Right renal cortex interstitium (tissue), 3 donors: ENCODE measurements at places on chromosomes 4 and X.

DNA sequence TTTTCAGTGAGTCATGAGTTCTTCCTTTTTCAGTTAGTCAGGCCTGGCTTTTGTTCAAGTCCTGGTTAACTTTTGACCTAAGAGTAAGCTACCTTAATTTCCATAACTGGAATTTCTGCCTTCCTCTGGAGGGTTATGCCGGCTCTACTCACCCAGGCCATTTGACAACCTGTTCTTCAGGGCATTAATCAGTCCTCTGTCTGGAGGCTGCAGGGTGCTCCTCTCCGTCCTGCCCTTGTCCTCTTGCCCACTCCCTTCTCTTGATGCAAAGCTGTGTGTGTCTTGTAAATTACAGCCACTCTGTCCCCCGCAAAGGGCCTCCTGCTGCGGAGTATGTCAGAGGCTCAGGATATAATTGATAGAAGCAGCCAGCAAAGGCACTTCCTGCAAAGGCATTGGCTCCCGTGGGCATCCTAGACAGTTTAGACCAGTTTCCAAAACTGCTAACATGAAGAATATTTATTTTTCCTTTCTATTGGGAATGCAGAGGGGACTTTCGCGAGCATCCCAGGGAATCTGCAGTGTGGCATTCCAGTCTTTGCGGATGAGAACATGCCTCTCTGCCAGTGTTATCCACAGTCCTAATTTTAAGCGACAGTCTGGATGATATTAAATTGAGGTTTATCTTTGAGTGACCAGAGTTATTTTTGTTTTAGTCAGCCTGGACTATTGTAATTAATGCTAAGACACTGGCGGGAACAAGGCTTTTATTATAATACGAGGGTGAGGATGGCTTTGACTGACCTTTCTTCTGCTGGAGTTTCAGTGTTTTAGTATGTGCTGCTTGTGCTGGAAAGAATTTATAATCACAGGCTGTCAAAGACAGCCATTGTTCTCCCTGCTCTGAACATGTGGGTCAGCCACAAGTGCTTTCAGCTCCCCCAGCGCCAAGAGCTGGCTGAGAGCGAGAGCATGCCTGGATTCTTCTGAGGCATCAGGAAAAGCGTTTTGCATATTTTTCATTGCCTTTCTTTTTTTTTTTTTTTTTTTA lies 74.2 kb downstream of the LIMCH1 start:
- no peak for DNase-seq

- DNase-seq = no peak
Measured at GRCh38 chr4:79022529-79022928, 83.3 kb upstream of the PAQR3 start.

DNA sequence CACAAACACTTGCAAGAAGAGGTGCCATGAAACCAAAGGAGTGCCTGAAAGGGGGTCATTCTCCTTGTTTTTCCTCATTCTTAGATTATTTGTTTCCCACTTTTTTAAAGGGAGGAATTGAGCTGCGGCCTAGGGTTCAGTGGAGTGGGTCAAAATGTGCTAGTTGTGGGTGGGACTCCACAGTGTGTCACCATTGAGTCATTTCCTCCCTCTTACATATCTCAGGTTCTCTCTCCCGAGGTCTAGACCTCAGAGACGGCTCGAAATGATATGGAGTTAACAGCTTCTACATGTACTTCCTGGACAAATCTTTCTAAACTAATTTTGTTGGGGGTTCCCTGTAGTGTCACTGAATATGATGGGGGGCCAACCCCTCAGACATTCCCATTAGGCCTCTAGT lies 328.4 kb upstream of the SPANXN1 start:
- no peak for DNase-seq

GRCh38 chrX:17833954-17834353 lies 27.1 kb downstream of the RAI2 start:
- DNase-seq = no peak

DNA sequence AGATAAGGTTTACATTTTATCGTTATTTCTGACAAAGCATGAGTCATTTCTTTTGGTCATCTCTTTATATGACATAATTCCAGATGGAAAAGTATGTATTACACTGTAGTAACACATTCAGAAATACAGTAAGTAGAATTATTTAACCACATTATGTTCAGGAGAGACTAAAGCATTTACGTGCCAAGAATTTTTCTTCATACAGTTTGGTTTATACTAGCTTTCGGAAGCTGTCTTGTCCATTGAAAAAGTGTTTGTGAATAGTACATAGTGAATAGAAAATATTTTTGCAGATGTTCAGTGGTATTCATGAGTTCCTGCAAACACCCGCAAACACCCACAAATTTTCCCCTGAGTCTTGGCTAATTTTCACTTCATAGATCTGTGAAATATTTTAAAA lies 1033.0 kb upstream of the INTU start:
- DNase-seq = no peak

GRCh38 chrX:40912576-40912975 lies 172.7 kb upstream of the USP9X start:
- DNase-seq = no peak

- no peak for DNase-seq
Measured at GRCh38 chr4:11904117-11904535, 475.4 kb upstream of the HS3ST1 start.

DNA sequence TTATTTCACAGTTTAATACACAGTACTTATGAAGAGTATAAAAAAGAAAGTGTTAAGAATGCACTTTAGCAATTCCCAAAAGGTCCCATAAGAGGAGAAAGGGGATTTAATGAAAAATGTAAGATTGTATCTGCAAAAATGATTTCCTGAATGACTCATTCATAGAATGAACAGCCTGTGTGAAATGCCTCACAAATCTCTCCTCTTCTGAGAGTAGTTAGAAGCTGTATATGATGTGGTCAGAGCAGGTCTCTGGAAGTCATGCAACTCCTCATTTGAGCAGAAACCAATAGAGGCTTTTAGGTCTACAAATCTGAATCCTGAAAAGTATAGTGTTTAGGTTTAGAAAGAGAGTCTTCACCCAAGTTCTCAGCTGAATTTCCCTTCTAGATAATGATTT lies 381.3 kb upstream of the INTU start:
- no peak for DNase-seq

GRCh38 chr4:52846502-52846901 lies 15.6 kb upstream of the RASL11B start:
- no peak for DNase-seq

DNA sequence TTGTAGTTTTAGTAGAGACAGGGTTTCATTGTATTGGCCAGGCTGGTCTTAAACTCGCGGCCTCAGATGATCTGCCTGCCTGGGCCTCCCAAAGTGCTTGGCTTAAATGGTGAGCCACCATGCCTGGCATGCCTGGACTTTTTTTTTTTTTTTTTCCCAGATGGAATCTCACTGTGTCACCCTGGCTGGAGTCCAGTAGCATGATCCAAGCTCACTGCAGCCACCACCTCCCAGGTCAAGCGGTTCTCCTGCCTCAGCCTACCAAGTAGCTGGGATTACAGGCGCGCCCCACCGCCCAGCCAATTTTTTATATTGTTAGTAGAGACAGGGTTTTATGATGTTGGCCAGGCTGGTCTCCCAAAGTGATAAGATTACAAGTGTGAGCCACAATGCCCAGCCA lies 8.4 kb downstream of the UBE2K start:
- DNase-seq = no peak
